ENCODE measurements at places on chromosomes 3 and 15.
A peak's percentile ranks its signal among the peaks of the same experiment; 100 is the strongest.

GRCh38 chr3:156488767-156489166 lies 66.2 kb downstream of the SSR3 start:
- no peak for DNase-seq

DNA sequence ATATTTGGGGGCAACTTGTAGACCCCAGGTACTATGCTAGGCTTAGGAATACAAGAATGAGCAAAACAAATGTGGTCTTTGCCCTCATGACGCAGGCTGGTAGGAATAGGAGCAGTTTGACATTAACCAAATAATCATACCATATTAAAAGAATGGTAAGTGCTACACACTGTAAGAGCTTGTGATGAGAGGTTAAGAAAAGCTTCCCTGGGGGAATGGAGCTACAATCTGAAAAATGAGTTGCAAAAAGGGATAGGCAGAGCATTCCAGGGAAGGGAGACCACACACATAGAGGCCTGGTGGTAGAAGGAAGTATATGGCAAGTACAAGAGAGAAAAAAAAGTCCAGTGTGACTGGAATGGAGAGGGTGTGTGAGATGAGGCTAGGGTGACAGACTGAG lies 37.3 kb downstream of the TMOD3 start:
- DNase-seq: no peak

DNA sequence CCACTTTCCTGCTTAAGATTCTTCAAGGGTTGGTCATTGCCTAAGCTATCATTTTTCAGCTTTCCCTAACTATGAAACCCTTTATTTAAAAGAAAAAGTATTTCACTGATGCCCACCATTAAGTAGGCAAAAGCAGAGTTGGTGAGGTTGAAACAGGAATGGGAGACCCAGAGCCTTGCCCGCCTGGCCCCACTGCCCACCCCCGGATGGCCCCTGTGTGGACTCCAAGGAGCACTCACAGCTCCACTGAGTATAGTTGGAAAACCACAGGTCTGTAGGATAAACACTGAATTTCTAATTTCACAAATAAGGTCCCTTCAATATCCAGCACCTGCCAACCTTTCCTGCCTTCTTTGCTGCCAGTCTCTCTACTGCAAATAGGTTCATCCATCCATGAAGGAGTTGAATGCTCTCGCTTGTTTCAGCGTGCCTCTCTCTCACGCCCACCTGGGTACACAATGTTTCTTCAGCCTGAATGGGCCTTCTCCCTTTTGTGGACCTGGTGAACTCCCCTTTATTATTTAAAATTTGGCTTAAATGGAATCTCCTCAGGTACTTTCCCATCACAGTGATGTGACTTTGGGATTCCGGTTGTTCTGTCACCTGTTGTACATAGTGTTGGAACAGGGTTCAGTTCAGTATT lies 8.7 kb upstream of the ACAP2 start:
- DNase-seq: no peak

- peak; percentile 31 for DNase-seq
These were observed 20.4 kb downstream of the IGF1R start for GRCh38 chr15:98668566-98669308.

DNA sequence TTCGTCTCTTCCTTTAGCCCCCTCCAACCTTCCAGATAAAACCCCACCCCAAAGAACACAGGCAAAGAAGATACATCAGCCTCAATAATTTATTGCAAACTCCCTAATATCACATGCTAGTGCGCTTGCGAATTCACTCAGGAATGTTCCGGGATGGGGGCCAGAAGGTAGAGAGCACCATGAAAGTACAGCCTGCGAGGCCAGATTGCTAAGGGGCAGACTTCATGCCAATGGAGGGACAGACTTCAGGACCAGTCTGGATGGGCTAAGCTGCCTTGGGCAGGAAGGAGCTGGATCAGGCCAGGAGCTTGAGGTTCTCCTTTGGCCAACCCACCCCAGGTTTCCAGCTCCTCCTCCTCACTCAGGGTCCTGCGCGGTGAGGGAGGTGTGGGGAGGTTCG lies 13.4 kb downstream of the CIDEC start:
- DNase-seq: no peak

Measured in activated T-cell treated with anti-CD3 and anti-CD28 coated beads for 48 hours (primary cell).